ENCODE measurements at places on chromosomes 6 and 20. TPM values are rescaled to one million over a fixed set of nuclear protein-coding genes. Genes with fewer than 3 reads are reported as not detected.

The POU3F2 gene
- polyA plus RNA-seq = not detected

DNA sequence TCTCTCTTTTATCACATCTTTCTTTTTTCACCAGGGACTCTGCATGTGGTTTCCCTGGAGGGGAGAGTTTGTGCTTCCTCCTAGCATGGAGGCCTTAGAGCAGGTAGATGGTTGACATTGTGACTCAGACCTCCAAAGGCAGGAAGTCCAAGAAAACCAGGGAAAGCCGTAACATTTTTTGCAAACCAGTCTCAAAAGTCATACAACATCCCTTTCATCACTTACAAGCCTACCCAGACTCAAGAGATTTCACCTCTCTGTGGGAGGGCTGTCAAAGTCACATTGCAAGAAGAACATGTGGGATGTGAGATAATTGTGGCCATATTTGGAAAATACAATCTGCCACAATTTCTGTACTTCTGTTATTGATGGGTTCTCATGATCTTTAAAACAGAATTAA lies 46.2 kb downstream of the SNRNP48 start:
- no peak overlapping the region for H3K27ac ChIP-seq
- no peak overlapping the region for H3K4me3 ChIP-seq
- no peaks in the 10 kb centered on the region for H3K4me1 ChIP-seq
- no peaks in the 10 kb centered on the region for H3K27me3 ChIP-seq

- H3K27me3 ChIP-seq = no peaks in the 10 kb centered on the region
- DNase-seq = peak; percentile 37
Measured at GRCh38 chr6:160355001-160355400, 6.8 kb downstream of the SLC22A3 start.

DNA sequence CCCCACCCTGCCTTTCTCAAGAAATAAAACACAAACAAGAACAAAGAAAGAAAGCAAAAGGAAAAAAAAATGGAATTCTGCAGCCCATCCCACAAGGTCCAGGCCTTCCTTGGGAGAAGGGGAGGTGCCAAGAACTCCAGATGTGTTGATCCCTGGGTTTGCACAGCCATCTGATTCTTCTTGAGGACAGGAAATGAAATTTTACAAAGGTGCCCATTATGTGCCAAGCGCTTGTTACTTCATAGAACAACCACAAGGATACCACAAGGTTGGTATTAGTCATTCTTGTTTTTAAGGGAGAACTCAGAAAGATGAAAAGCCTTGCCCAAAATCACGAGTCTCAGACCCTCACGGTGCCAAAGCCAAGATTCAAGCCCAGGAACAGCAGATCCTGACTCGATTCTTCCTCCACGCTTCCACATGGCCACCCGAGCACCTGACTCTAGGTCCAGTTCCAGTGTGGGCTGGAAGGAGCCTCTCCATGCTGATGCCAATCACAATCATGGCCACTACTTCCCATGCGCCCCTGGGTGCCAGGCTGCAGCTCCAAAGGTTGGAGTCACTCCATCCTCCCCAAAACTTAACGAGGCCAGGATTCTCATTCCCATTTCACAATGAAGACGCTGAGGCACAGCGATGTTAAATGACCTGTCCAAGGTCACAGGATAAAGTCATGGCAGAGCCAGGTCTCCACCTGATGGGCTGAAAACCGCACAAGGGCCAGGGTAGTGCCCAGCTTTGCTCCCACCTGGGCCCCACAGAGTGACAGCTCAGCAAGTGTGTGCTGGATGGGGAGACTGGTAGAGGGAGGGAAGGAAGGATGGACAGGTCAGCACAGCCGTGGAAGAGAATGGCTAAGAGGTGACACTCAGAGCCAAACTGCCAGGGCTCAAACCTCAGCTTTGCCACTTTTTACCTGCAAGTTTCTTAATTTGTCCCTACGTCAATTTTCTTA lies 66.7 kb upstream of the TOP1 start:
- no peaks in the 10 kb centered on the region for H3K27me3 ChIP-seq
- no peak overlapping the region for H3K27ac ChIP-seq
- no peaks in the 10 kb centered on the region for H3K4me1 ChIP-seq
- H3K4me3 ChIP-seq = no peak overlapping the region

- H3K27me3 ChIP-seq = no peaks in the 10 kb centered on the region
- no peak for DNase-seq
- H3K4me1 ChIP-seq = peaks cover 4% of the 10 kb centered on the region
- H3K36me3 ChIP-seq = no peaks in the 10 kb centered on the region
- H3K27ac ChIP-seq = peak overlapping the region; percentile 6
Measured at GRCh38 chr20:53804920-53805894, 211.6 kb upstream of the ZNF217 start.

DNA sequence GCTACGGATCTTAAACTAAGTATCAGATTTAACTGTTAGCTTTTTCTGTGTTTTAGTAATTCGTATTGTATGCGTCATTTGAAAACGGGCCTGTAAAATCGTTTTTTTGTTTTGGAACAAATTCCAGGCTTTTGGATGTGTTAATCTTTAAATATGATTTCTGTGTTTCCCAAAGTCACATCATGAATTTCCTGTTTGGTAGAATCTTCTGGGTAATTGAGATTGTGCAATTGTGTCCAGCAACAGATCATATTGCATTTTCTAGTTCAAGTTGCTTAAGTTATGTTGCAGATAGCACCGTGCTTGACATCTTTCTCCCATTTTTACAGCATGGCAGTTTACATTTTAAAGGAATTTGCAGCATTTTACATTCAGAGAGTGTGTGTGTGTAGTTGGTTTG lies 1.9 kb downstream of the MAPK14 start:
- peaks cover 10% of the 10 kb centered on the region for H3K4me1 ChIP-seq
- no peaks in the 10 kb centered on the region for H3K27me3 ChIP-seq
- peak; percentile 91 for DNase-seq
- peak overlapping the region; percentile 92 for H3K4me3 ChIP-seq

All from fibroblast of lung (primary cell).